ENCODE measurements at places on chromosomes 7 and 10.

DNA sequence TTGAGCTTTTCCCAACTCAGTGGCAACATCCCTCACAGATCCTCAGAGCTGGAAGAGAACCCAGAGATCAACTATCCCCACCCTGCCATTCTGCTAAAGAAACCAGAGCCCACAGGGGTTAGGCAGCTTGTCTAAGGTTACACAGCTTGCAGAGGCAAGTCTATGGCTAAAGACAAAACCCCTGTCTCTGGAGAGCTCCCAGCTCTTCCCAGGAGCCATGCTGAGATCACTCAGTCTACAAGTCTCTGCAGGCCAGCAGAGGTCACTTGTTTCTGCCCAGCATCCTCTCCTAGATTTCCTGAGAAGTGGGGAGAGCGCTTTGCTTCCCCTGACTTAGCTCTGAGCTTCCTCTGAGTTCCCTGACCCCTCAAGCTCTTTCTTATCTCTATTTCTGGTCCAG lies 28.5 kb upstream of the LOXL4 start:
- no peak for DNase-seq

GRCh38 chr7:42022791-42023190 lies 214.2 kb downstream of the GLI3 start:
- peak; percentile 68 for DNase-seq

DNA sequence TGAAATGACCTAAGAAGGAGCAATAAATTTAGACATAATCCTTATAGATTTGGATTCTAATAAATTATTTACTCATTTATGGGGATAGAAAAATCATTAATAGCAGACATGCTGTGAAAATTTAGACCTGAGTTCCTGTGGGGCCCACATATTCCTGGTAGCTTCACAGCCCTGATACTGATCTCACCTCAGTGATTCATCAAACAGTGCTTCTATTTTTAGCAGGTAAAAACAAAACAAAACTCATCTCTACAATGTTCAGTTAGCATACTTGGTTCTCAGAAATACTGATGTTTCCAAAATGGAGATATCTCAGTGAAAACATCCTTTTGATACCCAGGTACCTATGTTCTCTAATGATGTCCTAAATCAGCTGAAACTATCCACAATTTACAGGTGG lies 841.1 kb upstream of the SORCS1 start:
- DNase-seq, result no peak

DNA sequence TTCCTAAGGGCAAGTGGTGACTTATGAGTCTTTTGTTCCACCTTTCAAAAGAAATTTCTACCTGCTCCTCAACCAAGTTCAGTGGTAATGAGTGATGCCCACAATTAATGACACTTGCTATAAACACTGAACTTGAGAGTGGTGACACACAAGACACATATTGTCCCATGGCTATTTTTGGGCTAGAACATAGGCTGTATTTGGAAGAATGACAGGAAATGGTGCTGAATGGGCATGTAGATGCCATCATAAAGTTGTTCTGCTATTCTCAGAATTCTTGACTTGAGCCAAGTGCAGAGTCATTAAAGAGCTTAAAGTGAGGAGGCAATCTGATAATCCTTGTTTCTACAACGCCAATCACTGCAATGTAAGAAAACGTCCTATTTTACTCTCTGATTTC lies 313.3 kb downstream of the AGMO start:
- DNase-seq, result no peak

DNA sequence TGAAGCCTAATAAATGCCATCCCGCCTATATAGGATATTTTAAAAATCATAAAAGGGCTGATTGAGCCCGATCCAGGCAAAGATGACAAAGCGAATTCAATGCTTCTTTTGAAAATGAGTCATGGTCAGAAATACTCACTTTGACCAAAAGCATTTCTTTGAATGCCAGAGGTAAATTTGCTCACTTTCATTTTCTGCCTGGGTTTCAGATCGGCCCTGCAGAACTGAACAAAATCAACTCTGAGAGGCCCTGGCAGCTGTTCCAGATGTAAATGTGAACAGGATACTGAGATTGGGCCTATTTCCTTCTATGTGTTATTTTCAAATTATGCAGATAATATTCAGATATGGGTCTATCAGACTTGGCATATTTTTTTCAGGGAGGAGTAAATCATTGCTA lies 114.8 kb upstream of the ARID5B start:
- peak; percentile 40 for DNase-seq

DNA sequence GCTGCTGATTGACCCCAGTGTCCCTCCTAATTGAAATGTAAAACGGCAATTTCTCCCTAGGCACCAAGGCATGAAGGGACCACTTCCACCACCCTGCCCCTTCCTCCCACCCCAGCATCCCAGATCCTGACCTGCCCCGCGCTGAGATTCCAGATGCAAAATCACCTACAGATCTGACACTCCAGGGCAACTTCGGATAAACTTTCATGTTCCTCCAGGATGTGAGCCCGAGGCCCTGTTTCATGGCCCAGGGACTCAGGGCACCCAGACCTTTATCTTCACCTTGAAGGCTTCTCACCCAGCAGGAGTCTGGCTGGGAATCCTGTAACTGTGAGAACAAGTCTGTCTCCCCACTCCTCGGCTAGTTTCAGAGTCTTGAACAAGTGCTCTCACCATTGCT lies 361.8 kb downstream of the PLXNA4 start:
- DNase-seq, result no peak

DNA sequence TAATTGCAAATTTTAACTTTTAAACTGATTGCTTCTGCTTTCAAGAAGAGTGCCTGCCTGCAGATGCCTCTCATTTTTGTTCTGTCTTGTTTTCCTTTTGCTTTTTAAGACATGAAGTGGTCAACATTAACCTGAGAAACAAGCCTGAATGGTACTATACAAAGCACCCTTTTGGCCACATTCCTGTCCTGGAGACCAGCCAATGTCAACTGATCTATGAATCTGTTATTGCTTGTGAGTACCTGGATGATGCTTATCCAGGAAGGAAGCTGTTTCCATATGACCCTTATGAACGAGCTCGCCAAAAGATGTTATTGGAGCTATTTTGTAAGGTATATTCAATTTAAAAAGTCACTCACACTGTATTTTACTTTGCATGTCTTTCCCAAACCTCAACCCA lies 8.8 kb downstream of the GSTO2 start:
- no peak for DNase-seq

GRCh38 chr10:24575481-24576002 lies 148.1 kb downstream of the ARHGAP21 start:
- no peak for DNase-seq
